CD4-positive, alpha-beta T cell (primary cell): ENCODE measurements at places on chromosomes 5 and 9. TPM values are rescaled to one million over a fixed set of nuclear protein-coding genes. Genes with fewer than 3 reads are reported as not detected.

The FAM151B gene
- total RNA-seq, result 0.33 TPM

- no peak for DNase-seq
These were observed 904 bp downstream of the GDNF start for GRCh38 chr5:37838933-37839341.

DNA sequence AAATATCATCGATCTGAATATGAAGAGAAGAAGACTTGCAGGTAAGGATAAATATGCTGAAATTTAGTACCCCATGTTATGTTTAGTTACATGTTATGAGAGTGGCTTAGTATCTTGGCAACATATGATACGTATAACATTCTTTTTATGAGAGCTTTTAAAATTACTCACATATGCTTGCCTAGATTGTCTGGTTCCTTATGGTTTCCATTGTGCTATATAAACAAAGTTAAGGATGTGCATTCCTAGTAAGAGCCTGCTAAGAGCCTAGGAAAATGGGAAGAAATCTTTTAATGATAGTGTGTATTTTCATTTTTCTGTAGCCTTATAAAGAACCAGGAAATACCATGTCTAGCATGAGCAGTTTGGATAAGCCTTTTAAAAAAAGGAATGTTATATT is 112.0 kb upstream of the KCNN2 start:
- no peak for DNase-seq

The GFI1B gene
- not detected for total RNA-seq

The ESM1 gene
- total RNA-seq, result not detected

GRCh38 chr9:105355781-105356180 is 92.1 kb upstream of the FSD1L start:
- DNase-seq, result no peak

GRCh38 chr9:75612754-75613153 is 277.7 kb upstream of the PCSK5 start:
- DNase-seq, result no peak

The PCA3 gene
- not detected for total RNA-seq
